Stimulated activated CD8-positive, alpha-beta memory T cell treated with anti-CD3 and anti-CD28 coated beads, Interleukin-4, amount 100 ng/mL, for 1 hour (primary cell): ENCODE measurements at places on chromosomes 1 and 21.

DNA sequence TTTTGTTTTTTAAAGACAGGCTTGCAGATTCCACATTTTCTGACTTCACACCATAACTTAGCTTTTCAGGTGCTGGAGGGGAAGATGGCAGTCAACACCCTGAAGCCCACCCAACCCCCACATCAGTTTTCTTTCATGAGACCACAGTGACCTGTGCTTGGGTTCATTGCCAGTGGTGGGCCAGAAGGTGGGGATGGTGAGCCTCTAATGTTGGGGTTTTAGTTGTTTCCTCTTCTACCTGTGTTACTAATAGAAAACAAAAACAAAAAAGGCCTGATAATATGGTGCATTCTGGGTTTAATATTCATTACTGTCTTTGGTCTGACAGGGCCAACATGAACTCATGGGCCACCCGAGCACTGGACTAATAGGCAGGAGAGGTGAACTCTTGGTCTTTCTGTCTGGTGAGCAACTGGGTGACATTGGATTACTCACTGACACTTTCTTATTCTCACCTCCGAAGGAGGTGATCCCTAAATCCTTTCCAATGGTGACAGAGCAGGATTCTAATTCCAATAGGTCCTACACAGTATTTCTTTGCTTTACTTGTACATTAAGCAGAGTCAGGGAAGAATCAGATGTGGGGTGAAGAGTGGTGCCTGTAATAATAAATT is 132.8 kb downstream of the CLIC6 start:
- no peak for DNase-seq

GRCh38 chr1:59427155-59427554 is 130.3 kb downstream of the FGGY start:
- DNase-seq: no peak

GRCh38 chr1:60280819-60281218 is 207.2 kb upstream of the C1orf87 start:
- DNase-seq: no peak

DNA sequence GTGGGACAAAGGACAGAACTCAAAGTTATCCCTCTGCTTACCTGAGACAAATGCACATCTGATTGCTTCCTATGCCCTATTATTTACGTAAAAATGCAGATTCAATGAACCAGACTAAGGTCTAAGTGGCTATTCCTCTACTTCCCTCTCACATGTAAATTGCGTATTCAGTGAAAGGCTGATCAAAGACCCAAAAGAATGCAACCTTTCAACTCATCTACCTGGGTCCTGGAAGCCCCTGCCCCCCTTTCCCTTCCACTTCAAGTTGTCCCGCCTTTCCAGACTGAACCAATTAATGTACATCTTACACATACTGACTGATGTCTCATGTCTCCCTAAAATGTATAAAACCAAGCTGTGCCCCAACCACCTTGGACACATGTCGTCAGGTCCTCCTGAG is 14.6 kb downstream of the SSX2IP start:
- DNase-seq: no peak

- no peak for DNase-seq
Measured at GRCh38 chr1:165114022-165114888, 242.3 kb downstream of the LMX1A start.

GRCh38 chr1:84774669-84775534 is 84.6 kb upstream of the SSX2IP start:
- no peak for DNase-seq

- DNase-seq: no peak
Measured at GRCh38 chr1:63453232-63453631, 69.8 kb downstream of the ITGB3BP start.

DNA sequence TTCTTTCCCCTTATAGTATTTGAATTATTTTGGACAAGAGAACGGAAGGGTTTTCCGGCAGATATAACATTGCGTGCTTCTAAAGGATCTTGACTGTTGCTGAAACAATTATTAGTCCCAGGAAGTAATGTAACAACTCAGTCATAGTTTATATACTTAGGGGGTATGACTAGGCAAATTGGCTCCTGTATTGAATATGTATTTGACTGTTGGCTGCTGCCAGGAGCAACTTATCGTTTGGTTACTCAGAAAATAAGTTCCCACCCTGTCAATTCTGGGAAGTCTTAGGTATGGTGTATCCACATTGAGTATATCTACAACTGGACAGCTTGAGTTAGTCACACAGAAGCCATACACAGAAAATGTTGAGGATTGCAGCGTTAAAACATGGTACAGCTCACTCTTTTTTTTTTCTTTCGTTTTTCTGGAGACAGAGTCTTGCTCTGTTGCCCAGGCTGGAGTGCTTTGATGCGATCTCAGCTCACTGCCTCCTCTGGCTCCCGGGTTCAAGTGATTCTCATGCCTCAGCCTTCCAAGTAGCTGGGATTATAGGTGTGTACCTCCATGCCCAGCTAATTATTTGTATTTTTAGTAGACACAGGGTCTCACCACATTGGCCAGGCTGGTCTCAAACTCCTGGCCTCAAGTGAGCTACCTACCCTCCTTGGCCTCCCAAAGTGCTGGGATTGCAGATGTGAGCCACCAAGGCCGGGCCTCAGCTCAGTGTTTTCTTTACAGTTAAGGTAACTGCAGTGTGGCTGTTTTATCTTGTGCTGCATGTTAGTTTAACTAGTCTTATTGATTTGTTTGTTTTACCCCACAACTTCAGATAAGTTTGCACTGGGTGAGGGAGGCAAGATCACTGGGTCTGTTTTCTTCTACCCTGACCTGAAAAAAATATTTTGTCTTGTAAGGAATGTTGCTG is 10.2 kb downstream of the SMAP2 start:
- DNase-seq: no peak

DNA sequence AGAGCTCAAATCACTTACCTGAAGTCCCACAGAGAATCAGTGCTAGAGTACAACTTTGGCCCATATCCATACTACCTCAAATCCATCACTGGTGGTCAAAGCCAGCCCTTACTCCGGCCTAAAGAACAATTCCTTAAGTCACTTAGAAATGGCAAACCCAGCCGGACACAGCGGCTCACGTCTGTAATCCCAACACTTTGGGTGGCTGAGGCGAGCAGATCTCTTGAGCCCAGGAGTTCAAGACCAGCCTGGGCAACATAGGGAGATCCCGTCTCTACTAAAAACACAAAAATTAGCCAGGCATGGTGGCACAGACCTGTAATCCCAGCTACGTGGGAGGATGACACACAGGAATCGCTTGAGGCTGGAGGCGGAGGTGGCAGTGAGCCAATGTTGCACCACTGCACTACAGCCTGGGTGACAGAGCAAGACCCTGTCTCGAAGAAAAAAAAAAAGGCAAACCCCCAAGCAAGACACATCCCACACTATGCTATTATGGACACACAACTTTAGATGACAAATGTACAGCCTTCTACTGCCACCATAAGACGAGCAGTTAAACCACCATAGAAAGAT is 24.0 kb downstream of the NPHP4 start:
- no peak for DNase-seq

DNA sequence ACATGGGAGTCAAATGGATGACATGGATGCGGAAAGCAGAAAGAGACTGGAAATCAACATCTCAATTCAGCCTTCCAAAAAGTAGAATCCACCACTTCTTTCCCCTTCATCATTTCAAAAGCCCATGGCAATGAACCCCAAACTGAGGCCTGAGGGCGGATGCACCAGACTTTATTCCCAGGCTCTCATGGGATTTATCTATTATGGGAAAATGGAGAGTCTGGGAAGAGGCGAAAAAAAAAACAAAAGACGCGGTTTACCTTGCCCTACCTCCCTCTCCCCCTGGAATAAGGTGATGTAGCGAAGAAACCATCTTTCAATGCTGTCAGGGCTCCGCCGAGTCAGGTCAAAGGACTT is 624 bp downstream of the KIFAP3 start:
- DNase-seq: no peak

- DNase-seq: no peak
Measured at GRCh38 chr1:112511897-112512296, 3.1 kb downstream of the WNT2B start.

DNA sequence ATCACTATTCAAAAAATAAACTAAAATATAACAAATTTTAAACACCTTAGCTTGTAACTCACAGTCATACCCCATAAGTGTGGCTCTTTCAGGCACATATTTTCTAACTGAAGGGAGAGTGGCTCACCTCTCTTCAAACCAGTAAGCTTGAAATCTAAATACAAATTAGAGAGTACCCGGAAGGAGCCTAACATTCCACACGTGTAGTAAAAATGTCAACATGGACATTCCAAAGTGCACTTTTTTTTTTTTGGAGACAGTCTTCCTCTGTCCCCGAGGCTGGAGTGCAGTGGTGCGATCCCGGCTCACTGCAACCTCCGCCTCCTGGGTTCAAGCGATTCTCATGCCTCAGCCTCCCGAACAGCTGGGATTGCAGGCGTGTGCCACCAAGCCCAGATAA is 275.6 kb upstream of the ADGRL2 start:
- DNase-seq: no peak

DNA sequence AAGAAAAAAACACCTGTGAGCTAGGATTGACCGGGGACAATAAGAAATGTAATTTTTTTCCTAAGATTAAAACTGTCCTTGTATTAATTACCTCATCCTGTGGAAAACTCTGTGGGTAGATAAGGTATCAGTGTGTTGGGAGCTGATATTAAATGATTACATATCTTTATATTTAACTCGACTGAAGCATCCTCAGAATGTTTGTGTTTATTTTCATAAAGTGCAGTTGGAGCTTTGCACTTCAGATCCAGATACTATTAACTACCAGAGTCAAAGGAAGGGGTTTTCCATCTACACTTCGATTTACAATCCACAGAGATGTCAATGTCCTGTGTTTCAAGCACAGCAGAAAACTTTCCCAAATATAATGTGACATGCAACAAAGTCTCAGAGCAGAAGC is 164.5 kb downstream of the NR5A2 start:
- no peak for DNase-seq

DNA sequence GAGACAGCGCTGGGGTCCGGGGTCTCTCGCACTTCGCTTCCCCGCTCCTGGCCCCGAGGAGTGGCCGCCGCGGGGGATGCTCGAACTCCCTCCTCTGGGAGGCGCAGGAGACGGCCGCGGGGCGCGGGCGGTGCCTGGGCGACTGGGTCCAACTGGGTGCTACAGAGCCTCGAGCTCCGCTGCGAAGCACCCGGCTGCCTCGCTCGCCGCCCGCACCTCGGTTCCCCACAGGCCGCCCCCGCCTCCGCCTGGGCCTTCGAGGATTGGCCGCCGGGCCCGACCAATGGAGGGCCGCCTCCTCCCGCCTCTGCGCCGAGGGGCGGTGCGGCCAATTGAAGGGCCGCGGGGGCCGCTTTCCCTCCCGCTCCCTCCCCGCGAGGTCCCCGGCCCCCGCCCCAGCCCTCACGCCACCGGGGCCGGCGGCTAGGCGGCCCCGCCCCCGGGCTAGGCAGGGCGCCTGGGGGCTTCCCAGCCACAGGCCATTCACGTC is at the start of gene CNN3:
Gene CNN3 (minus strand): TSS at position 196 of the 490 bp plus-strand sequence. CDS start 216 bp downstream, outside the sequence.
- DNase-seq: peak; percentile 38

DNA sequence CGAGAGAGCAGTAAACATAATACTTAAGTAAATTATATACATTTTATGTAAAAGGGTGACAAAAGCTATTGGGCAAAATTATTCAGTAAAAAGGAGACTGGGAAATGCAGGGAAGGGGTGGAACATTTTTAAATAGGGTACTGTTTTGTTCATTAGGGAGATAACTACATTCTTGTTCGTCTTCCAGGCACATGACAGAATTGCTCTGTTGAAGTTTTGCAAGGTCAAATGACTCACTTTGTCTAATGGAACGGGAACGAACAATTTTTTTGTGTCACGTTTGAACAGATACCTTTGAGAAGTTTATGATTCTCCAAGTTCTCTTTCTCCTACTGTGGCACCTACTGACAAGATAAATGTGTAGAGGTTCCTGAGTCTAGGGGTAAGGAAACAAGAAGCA is 382.3 kb upstream of the ZRANB2 start:
- DNase-seq: no peak

GRCh38 chr1:228417483-228418203 is 982 bp upstream of the TRIM17 start:
- DNase-seq: no peak

DNA sequence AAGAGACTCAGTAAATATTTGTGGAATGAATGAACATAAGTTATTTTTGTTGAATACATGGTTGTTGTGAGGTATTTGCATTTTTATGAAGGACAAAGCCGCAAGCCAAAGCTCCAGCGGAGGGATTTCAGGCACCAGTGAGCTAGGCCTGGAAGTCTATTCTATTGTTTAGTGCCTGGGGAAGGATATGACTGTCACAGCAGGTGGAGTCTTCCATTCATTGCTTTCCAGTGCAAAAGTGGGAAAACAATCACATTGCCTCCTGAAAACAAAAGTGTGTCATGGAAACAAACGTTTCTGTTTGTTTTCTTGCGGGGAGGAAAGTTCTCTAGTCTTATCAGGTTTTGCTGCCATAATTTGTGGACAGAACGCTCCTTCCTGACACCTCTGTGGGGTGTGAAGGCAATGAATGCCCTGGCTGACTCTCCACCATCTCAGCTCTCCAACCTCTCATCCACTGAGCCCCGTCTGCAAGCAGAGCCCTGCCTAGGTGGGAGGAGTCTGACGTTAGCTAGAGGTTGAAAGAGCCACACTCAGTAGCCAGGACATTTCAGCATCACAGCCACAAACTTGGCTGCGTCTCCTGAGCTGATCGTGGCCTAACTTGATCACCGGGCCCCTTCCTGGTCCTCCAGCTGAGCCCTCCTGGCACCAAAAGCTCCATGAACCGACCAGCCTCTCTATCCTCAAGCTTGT is 739.1 kb downstream of the MATN1 start:
- no peak for DNase-seq

- no peak for DNase-seq
Measured at GRCh38 chr1:182806015-182806678, 16.6 kb downstream of the NPL start.

GRCh38 chr1:54490361-54491248 is 57.4 kb upstream of the ACOT11 start:
- no peak for DNase-seq

DNA sequence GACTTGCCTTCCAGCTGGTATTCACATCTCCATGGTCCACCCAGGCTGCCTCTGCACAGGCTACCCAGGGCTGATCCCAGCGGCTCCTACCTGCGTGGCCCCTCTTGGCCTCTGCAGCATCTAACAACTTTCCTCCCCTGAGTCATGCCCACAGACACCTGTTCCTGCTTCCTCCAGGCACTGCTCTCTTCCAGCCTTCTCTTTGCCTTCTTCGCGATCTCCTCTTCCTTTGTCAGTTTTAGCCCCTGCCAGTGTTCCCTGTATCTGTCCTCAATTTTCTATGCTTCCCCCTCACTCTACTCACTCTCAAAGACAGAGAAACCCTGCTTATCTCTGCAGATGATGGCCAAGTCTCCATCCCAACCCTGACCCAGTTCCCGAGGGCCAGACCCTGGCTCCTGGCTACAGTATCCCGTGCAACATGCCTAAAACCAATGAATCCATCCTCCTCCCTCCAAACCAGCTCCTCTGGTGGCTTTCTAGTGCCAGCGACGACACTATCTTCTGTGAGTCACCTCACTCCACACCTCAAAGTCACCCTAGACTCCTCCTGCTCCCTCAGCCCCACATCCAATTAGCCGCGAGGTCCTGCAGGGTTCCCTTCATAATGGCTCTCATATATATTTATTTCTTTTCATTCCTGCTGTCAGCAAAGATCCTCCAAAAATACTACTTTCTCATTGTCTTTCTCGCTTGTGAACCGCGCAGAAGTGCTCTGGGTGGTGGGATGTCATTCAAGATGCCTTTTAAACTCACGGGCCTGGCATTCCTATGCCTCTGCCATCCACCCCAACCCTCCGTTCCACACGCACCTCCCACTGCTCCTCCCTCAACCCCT is 259.2 kb downstream of the TOMM20 start:
- DNase-seq: no peak
